ENCODE measurements at places on chromosomes 1 and 21.
A peak's percentile ranks its signal among the peaks of the same experiment; 100 is the strongest.

- peak; percentile 13 for ATAC-seq
These were observed 2.1 kb upstream of the EDN2 start for GRCh38 chr1:41486371-41487125.

- ATAC-seq: no peak
These were observed 4.6 kb upstream of the FOXE3 start for GRCh38 chr1:47411436-47411835.

DNA sequence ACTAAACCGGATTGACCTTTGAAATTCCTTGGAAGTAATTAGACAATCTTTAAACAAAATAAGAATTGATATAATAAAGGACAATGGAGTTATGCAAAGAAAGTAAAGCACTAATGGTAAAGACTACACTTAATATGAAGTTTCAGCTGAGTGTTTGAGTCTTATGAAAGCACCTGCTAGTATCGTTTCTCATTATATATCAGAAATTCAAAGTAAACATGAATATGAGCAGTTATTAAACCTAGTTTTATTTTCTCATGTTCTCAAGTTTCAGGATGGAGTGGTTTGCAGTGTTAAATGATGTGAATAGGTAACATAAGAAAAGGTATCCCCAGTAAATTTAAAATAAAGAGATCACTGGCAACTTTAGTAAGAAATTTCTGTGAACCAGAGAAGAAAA lies 188.6 kb downstream of the ZP4 start:
- ATAC-seq: no peak

GRCh38 chr1:94384485-94385265 lies 33.5 kb upstream of the ABCD3 start:
- no peak for ATAC-seq

GRCh38 chr21:44762221-44763049 lies 39.2 kb downstream of the UBE2G2 start:
- no peak for ATAC-seq

DNA sequence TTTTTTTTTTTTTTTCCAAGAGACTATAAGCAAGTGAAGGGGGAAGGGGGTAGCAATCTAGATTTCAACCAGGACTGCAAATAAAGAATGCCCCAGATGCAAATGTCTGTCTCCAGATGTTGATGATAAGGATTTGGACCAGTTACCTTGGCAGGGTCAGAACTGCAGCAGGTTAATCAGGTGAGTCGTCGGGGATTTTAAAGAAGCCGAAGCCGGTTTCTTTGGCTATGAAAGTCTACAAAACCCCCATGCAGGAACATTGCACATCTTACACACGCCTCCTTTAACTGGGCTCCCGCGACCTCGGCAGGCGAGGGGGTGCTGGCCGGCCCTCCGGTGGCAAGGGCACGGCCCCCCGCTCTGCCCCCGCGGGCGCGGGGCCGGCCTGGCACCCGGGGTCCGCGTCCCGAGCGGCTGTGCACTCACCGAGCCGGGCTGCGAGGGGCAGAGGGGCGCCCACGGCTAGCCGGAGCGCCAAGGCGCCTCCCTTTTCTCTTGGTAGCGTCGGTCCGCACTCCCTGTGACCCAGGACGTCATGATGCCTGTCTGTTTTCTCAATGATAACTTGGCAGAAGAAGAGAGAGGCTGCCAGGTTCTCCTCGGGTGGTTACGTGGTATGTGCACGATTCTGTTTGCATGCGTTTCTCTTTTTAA lies 366.3 kb upstream of the ESRRG start:
- ATAC-seq: peak; percentile 95

DNA sequence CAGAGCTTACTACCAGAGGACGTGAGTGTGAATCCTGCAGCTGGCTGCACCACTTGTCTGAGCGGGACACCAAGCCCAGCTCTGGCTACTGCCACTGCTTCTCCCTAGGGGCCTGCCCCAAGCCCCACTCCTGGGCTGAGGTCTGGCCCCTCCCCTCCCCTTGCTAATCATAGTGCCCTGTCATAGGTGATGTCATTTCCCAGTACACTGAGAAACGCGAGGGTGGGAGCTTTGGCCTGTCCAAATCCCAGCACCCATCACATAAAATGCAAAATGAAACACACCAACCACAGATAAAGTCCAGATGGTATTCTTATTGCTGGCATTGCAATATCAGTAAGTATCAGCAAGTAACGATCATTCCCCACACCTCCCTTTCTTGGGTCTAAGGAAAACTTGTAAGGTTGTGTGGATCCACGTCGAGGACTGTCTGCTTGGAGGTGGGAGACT lies 77.7 kb downstream of the TOMM20 start:
- ATAC-seq: peak; percentile 61

- no peak for ATAC-seq
These were observed 6.0 kb upstream of the FOXE3 start for GRCh38 chr1:47410068-47410455.
